Activated T-helper 2 cell treated with anti-CD3 and anti-CD28 coated beads, Interferon-gamma antibody, Interleukin-2, Interleukin-4, amounts not matched to agents 10 μg/mL and 5 μg/mL and 100 μg/mL, durations not matched to agents 14 hours and 24 hours and 36 hours (primary cell): ENCODE measurements at places on chromosomes 11 and 22. TPM values are rescaled to one million over a fixed set of nuclear protein-coding genes. Genes with fewer than 3 reads are reported as not detected.

GRCh38 chr11:99244613-99245012, 223.9 kb downstream of the CNTN5 start:
- DNase-seq: no peak
- no peaks in the 10 kb centered on the region for H3K36me3 ChIP-seq

DNA sequence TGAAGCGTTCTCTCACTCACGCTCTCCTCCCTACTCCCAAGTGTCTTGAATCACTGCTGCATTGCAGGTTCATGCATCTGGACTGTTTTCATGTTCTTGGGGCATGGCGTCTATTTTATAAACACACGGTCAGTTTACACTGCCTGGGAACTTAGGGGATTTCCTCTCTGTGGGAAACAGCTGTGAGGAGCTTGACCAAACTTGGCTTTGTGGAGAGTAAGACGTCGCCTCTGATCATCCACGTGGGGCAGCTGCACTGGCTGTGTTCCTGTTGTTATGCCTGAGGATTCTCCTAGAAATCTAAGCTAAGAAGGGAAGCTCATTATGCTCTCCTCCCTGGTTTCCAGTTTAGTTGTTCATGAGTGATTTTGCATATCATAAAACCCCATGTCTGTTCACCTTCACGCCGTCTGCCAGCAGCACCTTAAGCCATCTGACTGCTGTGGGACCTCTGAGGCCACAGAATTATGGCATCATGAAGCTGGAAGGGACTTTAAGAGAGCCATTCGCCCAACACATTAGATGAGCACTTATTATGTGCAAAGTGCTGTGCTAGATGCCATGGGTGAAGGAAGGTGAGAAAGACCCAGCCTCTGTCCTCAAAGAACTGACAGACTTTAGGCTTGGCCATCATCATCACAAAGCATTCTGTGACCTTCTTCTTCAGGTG, 38.8 kb upstream of the POU2AF1 start:
- DNase-seq: no peak
- peaks cover 53% of the 10 kb centered on the region for H3K4me1 ChIP-seq
- H3K36me3 ChIP-seq: no peaks in the 10 kb centered on the region
- peak overlapping the region; percentile 87 for H3K27ac ChIP-seq
- H3K4me3 ChIP-seq: no peak overlapping the region

DNA sequence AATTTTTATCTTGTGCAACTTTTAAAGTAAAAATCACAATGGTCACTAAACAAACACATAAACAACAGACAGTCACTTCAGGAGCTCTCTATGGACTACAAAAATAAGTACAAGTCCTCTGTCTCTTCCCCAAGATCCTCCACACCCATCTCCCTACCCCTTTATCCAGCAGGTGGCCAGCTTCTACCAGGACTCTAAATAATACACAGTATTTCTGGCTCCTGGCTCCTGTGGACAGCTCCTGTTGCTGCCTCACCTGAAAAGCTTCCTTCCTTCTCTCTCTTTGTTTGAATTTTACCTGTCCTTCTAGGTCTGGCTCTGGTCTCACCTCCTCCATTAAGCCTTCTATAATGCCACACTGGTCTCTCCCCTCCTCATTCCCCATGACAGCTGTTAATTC, 86.1 kb downstream of the CLPB start:
- H3K4me3 ChIP-seq: no peak overlapping the region

KDM4E gene
- not detected in 2 replicates for total RNA-seq

C11orf91 gene
- total RNA-seq: not detected in 2 replicates

RAB39A gene
- not detected in 2 replicates for total RNA-seq

PRR33 gene
- total RNA-seq: 0.05 TPM in 1 of 2 replicates, not detected in the other

TRPC6 gene
- total RNA-seq: not detected in 2 replicates
